ENCODE measurements at places on chromosomes 4 and X.

GRCh38 chr4:3470244-3471097 lies 7.4 kb downstream of the DOK7 start:
- DNase-seq: peak; percentile 22

DNA sequence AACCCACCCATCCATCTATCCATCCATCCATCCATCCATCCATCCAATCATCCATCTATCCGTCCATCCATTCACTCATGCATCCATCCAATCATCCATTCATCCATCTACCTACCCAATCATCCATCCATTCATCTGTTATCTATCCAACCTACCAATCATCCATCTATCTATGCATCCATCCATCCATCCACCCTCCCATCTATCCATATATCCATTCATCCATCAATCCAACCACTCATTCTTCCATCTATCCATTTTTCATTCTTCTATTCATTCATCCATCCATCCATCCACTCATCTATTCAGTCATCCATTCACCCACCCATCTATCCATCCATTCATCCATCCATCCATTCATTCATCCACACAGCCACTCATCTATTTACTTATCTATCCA lies 80.1 kb upstream of the SHOX start:
- no peak for DNase-seq

DNA sequence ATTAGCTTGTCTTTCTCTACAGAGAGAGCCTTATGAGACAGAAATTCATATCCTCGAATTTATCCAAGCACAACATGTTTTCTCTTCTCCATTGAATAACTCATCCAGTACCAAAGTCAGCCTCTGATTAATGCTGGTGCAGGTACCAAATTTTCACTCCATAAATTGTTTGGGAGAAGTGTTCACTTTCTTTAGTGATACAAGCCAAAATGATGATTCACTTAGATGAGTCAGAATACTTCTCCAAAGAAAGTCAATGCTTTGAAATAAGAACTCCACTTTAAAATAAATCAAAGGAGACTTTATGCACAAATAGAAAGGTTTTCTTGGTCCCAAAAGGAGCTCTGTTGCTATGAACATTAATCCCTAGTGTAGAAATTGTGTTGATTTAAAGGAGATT lies 60.2 kb downstream of the MAOB start:
- peak; percentile 67 for DNase-seq

GRCh38 chrX:47138171-47138570 lies 6.3 kb downstream of the NDUFB11 start:
- DNase-seq: no peak

DNA sequence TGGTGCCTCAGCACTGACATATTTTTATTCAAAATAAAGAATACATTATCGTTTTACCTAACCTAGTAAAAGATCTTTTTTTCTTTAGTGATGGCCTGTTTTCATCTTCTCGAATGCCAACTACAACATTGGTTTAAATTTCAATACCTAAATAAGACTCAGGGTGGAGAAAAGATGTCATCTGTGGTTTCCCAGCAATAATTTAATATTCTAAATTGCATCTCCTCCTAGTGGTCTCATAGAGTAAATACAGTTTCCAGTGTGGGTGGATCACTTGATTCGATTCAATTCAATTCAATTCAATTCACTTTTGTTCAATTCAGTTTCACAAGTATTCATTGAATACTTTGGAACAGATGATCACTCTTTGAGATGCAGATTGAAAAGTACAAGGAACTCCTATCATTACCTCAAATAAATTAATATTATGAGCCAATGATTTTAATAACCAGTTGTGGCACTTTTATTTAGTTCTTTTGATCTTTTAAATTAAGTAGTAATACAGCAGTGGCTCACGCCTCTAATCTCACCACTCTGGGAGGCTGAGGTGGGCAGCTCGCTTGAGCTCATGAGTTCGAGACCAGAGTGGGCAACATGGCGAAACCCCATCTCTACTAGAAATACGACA lies 427.2 kb downstream of the FAT4 start:
- peak; percentile 66 for DNase-seq

GRCh38 chr4:67634741-67635140 lies 66.2 kb downstream of the UBA6 start:
- no peak for DNase-seq

DNA sequence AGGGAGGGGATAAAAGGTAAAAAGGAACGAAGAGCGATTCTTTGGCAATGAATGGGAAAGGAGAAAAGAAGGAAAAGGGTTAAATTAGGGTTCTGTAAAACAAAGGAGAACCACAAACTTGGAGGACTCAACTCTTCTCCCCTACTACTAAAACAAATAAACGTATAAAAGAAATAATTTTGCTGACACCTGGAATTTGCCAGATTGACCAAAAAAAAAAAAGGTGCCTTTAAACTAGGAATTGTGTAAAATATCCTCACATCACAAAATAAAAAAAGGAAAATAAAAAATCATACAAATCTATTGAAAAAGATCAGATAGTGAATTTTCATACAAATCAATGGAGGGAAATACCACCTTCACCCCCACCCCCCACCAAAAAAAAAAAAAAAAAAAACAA lies 129.3 kb downstream of the BMPR1B start:
- no peak for DNase-seq

DNA sequence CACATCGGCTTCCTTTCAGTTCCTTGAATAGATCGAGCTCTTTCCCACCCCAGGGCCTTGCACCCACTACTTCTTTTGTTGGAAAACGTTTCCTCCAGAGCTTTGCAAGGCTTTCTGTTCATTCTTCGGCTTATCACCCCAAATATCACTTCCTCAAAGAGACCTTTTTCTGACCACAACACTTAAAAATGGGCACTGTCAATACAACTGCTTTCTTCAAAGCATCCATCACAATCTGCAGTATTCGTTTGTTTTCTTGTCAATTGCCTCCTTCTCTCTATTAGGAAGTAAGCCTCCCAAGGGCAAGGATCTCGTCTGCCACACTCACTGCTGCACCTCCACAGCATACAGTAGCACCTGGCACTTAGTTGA lies 17.7 kb upstream of the CENPU start:
- DNase-seq: no peak

DNA sequence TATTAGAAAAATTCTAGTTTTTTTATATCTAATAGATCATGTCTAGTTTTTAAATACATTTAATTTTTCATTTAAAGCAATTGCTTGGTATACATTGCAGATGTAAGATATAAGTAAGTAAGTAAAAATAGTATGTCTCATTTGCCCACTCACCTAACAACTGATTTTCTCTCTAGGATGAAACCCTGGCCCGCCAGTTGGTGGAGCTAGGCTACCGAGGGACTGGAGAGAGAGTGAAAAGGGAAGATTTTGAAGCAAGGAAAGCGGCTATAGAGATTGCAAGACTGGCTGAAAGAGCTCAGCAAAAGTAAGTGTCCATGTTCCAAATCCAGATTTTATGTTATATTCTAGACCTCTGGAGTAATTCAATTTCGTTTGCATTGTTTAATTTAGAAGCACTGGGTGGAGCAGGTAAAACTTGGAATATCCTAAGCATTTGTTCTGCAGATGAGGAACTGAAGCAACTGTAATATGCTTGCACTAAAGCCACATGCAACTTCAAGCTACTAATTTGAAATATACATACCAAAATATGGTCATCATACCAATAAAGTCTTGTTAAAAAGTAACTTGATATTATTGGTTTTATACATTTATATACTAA lies 27.1 kb downstream of the CFAP299 start:
- DNase-seq: peak; percentile 43

DNA sequence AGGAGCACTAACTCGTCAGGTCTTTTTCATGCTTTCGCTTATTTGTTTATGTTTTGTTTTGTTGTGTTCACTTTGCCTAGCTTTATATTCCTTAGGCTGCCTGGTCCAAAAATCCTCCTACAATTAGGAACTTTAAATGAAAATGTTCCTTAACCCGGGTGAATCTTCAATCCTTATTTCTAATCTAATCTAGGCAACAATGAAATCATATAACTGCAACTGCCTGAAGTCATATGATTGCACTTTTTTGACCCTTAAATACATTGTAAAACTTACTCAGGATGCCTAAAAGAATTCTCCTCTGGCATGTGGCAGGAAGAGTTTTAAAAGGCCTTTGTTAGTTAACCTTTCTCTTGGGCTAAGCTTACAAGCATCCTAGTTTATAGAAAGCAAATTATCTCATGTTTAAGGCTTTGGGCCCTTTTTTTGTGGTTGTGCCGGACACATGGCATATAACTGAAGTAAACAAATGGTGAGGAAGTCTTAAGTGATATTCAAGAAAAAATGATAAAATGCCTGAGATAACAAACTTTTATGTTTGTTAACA lies 279.4 kb downstream of the FAT4 start:
- no peak for DNase-seq

GRCh38 chrX:10259716-10260115 lies 102.9 kb downstream of the CLCN4 start:
- peak; percentile 26 for DNase-seq

GRCh38 chrX:111010111-111010510 lies 85.9 kb upstream of the PAK3 start:
- DNase-seq: no peak

- peak; percentile 36 for DNase-seq
These were observed 173.4 kb upstream of the GALNT7 start for GRCh38 chr4:172995161-172995560.

DNA sequence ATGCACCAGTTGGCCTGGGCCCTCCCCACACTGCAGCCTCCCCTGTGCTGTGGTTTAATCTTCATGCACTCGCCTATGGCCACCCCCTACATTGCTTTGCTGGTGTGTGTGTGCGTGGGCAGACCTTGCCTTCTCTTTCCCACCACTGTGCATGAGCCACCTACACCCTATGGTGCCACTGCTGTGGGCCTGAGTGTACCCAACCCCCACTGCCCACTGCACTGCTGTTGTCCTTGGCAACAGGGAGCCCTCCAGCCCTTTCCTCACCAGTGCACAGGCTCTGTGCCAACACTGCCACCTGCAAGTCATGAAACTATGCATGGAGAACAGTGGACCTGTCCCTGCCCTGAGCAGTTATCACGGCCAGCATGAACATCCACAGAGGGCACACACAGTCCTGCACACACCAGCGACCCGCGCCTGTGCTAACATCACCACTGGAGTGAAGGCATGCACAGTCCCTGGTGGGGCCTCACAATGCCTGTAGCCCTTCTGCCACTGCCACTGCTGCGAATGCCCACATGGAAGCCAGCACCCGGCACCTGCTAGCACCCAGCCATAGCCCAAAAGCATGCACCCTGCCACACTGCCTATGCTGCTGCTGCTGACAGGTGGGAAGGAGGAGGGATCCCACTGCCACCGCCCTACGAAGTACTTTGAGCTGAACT lies 237.8 kb upstream of the ARSJ start:
- DNase-seq: no peak

DNA sequence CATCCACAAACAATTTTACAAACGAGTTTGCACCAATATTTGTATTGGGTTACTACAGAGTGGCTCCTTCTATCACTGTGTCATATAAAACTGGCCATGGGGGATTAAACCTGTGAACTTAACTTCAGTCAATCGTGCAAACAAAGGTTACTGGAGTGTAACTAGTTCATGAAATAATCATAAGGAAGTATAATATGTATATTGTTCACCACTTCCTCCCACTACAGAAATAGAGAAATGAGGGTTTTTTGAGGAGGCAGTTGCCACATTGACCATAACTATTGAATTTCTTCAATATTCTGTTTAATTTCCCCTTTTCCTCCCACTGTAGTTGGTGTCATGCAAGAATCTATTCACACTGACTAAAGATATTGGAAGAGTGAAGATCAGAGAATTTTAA lies at the start of gene GPR82:
GPR82 (plus strand) TSS at position 356 of the 400 bp plus-strand sequence. CDS start 2,846 bp downstream, outside the sequence.
- no peak for DNase-seq

GRCh38 chr4:77001907-77002306 lies 52.4 kb downstream of the SEPTIN11 start:
- peak; percentile 66 for DNase-seq

DNA sequence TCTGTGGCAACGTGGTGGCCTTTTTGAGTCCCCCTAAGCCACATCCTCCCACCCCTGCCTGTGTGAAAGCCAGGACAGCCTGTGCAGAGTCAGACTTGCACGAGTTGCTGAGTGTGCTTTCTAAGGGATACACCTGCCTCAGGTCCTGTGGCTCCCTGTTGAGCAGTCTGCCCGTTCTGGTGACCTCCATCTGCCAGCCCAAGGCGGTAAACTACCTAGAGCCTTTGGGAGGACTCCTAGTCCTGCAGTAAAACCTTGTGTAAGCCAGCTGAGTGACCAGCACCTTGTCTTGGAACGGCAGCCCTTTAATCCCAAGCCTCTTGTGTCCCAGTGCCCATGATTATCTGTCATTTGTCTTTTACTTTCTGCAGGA lies 69.3 kb downstream of the NBDY start:
- DNase-seq: no peak

DNA sequence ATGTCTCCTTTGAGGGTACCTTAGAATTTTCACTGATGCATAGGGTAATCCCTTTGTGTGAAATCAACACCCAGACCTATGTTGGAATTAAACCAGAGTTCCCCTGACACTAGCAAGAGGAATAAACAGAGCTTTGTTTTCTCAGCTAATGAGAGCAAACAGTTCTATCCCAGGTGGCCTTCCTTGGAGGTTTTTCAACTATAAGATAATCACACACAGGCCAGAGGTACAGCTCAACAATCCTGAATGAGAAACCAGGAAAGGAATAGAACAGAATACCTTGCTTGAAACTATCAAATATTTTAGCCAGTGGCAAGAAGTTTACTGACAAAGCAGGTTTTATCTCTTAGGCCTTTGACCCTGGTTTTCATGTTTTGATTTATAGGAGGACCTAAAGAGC lies 100.2 kb downstream of the OTC start:
- DNase-seq: no peak

GRCh38 chrX:118418811-118419251 lies 72.9 kb downstream of the WDR44 start:
- DNase-seq: no peak

DNA sequence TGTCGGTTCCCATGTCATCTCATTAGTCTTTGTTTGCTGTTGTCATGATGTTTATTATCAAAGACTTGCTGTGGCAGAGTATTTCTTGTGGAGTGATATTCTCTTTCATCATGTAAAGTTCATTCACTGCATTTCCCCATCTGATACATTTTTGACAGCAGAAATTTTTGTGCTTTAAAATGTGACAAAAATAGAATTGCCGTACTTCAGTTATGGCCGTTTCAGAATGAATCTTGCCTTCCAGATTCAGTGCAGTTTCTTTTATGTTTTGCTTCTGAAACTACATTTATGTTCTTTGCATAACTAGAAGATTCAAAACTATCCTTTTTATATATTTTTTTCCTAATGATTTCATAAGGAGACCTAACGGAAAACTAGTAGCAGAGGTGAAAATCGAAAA lies 10.0 kb downstream of the CSTF2 start:
- DNase-seq: no peak

DNA sequence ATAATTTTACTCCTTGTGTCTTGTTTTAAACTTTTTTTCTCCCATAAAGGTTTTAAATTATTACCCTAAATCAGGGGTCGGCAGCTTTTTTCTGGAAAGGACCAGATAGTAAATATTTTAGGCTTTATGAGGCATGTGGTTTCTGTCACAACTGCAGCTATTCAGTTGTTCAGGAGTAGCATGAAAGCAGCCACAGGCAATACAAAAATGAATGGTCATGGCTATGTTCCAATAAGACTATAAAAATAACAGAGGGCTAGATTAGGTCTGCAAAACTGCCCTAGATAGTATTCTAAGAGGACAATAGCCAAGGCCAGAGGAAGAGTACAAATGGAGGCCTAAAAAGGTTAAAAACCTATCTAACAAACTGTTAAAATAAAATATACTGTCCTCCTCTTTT lies 24.6 kb downstream of the HERC5 start:
- no peak for DNase-seq
